HFFc6 (cell line): ENCODE measurements at places on chromosomes 1 and 21. TPM values are rescaled to one million over a fixed set of nuclear protein-coding genes. Genes with fewer than 3 reads are reported as not detected.

Gene LCE1B
- not detected in 3 replicates for total RNA-seq

Gene FCN3
- not detected in 3 replicates for total RNA-seq

GRCh38 chr21:24976238-24976637 lies 631.0 kb downstream of the MRPL39 start:
- no peaks in the 10 kb centered on the region for H3K36me3 ChIP-seq
- no peaks in the 10 kb centered on the region for H3K4me1 ChIP-seq
- DNase-seq, result no peak
- no peak overlapping the region for H3K27ac ChIP-seq

DNA sequence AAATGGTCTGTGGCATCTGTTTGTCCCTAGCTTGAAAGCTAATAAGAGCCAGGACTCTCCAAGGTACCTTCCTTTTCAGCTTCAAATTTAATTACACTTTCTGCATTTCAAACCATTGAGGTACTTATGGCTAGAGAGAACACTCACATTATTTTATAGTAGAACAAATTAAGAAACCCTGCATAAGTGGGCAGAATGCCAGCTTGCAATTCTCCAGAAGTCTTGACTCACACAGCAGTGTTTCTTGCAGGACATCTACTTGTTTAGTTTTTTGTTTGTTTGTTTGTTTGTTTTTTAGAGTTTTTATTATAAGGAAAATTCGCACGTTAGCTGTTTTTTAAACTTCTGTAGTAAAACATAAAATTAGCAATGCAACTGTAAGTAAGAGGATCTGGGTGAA lies 397.2 kb downstream of the NEGR1 start:
- no peak overlapping the region for H3K4me3 ChIP-seq
- H3K27me3 ChIP-seq, result no peaks in the 10 kb centered on the region
- H3K27ac ChIP-seq, result no peak overlapping the region
- H3K4me1 ChIP-seq, result peaks cover 15% of the 10 kb centered on the region; the same call in 1 of the 2 replicates
- no peak for DNase-seq

DNA sequence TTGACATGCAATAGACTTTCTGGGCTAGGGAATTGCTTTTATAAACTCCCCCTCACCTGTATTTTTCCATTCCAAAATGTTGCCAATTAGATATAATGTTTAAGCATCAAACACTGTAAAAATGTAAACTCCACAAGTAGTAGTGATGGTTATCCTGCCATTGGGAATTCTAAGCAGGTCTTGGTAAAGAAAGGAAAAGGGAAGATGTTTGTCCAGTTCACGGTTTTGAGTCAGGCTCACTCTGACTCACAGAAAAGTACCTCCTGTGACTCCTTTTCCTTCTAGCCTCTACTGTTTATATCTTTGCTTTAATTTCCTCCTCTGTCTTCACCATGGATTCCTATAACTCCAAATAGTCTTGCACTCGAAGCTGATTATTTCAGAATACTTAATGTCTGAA lies 19.0 kb upstream of the PTPN14 start:
- peak overlapping the region; percentile 77 for H3K4me3 ChIP-seq
- DNase-seq, result peak; percentile 55
- peak overlapping the region; percentile 88 for H3K27ac ChIP-seq
- peaks cover 90% of the 10 kb centered on the region for H3K4me1 ChIP-seq
- no peaks in the 10 kb centered on the region for H3K36me3 ChIP-seq

DNA sequence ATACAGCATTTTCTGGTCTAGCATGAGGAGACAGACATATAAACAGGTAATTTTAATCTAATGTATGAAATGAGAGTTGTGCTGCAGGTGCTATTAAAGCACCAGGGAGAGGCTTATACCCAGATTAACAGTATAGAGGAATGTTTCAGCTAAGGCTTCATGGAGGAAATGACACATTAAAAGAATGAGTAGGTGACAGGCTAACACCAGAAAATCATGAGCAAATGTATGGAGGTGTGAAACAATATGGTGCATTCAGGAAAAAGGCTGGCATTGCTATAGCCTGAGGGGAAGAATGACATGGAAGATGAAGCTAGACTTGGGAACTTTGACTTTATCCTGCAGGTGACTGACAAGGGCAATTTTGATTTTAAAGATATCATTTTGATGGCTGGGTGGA lies 7.0 kb downstream of the ARPC5 start:
- peaks cover 2% of the 10 kb centered on the region; the same call in 1 of the 2 replicates for H3K27me3 ChIP-seq
- no peak for DNase-seq
- H3K27ac ChIP-seq, result peak overlapping the region; percentile 62
- peaks cover 68% of the 10 kb centered on the region for H3K36me3 ChIP-seq
- peaks cover 72% of the 10 kb centered on the region for H3K4me1 ChIP-seq

- DNase-seq, result no peak
- H3K4me3 ChIP-seq, result no peak overlapping the region
- peaks cover 26% of the 10 kb centered on the region for H3K4me1 ChIP-seq
- H3K36me3 ChIP-seq, result no peaks in the 10 kb centered on the region
These were observed 11.2 kb upstream of the GSTM4 start for GRCh38 chr1:109644670-109645069.

DNA sequence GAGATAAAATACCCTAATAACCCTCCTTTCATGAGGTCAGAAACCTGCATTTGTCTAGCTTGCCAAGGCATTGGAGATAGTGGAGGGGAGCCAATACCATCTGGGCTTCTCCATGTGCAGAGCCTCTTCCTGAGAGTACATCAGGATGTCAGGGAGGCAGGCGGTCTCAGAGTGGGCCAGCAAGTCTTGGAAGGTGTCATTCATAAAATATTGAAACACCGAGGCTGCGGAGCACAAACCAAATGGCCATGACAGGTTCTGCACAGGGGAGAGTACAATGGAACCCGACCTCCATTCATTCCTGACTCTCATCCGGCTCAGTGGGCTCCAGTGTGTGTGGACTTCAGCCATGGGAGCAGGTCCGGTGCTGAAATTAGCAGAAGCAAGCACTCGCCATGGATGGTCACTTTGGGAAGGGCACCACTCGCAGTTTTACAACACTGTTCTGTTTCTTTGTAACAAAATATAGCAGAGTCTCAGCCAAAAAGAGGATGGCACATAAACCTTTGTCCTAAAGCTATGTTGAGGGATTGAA lies 446.6 kb downstream of the SIPA1L2 start:
- DNase-seq, result no peak
- H3K27ac ChIP-seq, result no peak overlapping the region
- peaks cover 5% of the 10 kb centered on the region for H3K27me3 ChIP-seq
- no peak overlapping the region for H3K4me3 ChIP-seq
- H3K4me1 ChIP-seq, result no peaks in the 10 kb centered on the region
- no peaks in the 10 kb centered on the region; the same call in 1 of the 2 replicates for H3K36me3 ChIP-seq

DNA sequence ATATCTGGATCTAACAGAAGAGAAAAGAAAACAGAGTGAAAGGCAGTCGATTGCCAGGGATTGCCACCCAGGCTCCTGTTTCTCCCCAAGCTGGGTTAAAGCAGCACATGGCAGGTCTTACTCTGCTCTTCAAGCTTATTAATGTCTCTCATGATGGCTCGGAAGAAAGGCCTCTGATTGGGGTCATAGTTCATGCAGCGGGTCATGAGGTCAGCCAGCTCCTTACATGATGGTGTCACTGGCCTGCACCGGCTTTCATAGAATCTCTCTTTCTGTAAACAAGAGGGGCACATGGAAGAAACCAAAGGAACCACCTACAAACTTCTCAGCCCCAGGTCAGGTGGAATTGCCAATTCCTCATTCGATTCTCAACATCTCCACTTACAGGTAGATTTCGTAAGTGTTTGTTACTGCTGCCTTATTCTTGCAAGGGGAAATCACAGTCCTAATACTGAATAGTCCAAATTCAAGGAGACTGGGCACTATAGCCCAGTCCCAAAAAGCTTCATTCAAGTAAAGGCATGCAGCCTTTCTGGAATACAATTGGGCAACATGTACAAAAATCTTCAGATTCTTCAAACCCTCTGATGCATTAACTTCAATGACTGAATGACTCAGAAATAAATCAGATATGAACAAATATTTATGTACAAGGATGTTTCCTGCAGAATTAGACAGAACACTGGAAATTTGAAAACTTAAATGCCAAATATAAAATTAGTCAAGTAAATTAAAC lies 96.6 kb downstream of the RAVER2 start:
- H3K36me3 ChIP-seq, result peaks cover 15% of the 10 kb centered on the region
- no peak for DNase-seq
- no peak overlapping the region for H3K27ac ChIP-seq
- H3K4me1 ChIP-seq, result peaks cover 6% of the 10 kb centered on the region; the same call in 1 of the 2 replicates
- H3K4me3 ChIP-seq, result no peak overlapping the region

DNA sequence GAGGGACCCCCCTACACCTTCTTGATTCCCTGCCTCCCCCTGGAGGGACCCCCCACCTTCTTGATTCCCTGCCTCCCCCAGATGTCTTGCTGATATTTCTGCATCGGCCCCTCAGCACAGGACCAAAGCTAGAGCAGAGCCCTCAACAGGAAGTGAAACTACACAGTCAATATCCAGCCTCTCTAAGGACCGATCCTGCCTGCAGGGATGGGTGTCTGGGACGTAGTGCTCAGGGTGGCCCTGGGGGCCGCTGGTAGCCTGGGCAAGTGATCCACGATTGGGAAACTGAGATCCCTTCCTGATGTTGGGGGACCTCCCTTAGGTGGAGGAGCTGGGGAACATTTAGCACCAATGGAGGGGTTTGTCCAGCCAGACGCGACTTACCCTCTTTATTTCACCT lies 3.9 kb upstream of the LEFTY2 start:
- H3K4me1 ChIP-seq, result no peaks in the 10 kb centered on the region; the same call in 1 of the 2 replicates
- no peak overlapping the region for H3K4me3 ChIP-seq
- H3K27me3 ChIP-seq, result peaks cover 40% of the 10 kb centered on the region
- H3K36me3 ChIP-seq, result no peaks in the 10 kb centered on the region

- H3K4me1 ChIP-seq, result no peaks in the 10 kb centered on the region
- H3K27me3 ChIP-seq, result no peaks in the 10 kb centered on the region; the same call in 1 of the 2 replicates
- H3K27ac ChIP-seq, result no peak overlapping the region
- no peak for DNase-seq
- H3K4me3 ChIP-seq, result no peak overlapping the region
These were observed 191.3 kb downstream of the CACNA1E start for GRCh38 chr1:181674617-181675016.

DNA sequence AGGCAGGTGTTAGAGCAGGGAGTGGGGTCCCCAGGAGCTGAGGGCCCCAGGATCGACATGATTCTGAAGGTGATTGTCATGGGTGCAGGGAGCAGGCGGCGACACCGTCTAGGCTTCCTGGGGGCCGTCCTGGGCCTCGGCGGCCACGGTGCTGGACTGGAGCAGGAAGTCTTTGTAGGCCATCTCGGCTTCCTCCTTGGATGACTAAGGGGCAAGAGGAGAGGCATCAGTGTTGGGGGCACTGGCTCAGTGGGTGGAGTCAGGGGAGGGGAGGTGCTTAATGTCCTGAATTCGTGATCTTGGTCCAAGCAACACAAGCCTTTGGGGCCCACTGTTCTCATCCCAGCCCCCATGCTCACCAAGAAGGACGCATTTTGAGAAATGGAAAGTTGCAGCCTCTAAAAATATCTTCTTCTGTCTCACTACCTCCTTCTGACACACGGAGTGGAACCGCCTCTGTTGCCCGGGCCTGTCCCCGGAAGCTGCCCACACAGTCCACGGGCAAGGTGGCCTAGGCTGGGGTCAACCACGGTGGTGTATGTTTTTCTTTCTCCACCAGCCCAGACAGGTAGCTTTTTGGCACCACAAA lies 8.6 kb upstream of the FCMR start:
- H3K4me3 ChIP-seq, result no peak overlapping the region
- no peak for DNase-seq
- no peaks in the 10 kb centered on the region for H3K36me3 ChIP-seq
- H3K27ac ChIP-seq, result no peak overlapping the region
- no peaks in the 10 kb centered on the region; the same call in none of the 2 replicates for H3K27me3 ChIP-seq
